ENCODE measurements at places on chromosomes 13 and 19. TPM values are rescaled to one million over a fixed set of nuclear protein-coding genes. Genes with fewer than 3 reads are reported as not detected.

The WASF3 gene
- 54.2 TPM for polyA plus RNA-seq

The SUCLA2 gene
- polyA plus RNA-seq = 88.5 TPM

The COL4A1 gene
- 569 TPM for polyA plus RNA-seq

The RGL3 gene
- polyA plus RNA-seq = 67.6 TPM

The APOE gene
- polyA plus RNA-seq = 397 TPM

The ERICH6B gene
- 3.0 TPM for polyA plus RNA-seq

The URI1 gene
- polyA plus RNA-seq = 104 TPM

The URAD gene
- not detected for polyA plus RNA-seq

The NLRP13 gene
- not detected for polyA plus RNA-seq

GRCh38 chr13:84865783-84866221 is 933.4 kb downstream of the SLITRK6 start:
- DNase-seq = peak; percentile 26

- no peak for DNase-seq
These were observed 14.6 kb upstream of the IPO5 start for GRCh38 chr13:97938706-97939475.

- DNase-seq = no peak
These were observed 419.9 kb downstream of the IRS2 start for GRCh38 chr13:109366525-109366924.

DNA sequence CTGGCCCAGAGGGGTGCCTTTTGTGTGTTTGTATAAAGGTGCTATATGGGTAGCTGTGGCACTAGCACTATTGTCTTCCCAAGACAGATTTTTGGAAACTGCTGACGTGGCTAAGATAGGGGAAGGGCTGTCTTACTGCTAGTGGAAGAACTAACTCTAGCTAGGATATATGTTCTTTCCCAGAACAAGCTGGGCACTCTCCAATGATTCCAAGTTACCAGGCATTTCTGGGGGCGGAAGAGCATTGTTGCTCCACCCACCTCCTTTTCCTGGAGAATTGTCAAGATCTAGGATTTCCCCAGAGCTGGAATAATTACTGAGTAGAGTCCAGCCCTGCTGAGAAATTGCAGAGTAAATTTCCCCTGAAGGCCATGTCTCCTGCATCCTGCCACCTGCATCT is 408.3 kb downstream of the KLF5 start:
- DNase-seq = no peak

DNA sequence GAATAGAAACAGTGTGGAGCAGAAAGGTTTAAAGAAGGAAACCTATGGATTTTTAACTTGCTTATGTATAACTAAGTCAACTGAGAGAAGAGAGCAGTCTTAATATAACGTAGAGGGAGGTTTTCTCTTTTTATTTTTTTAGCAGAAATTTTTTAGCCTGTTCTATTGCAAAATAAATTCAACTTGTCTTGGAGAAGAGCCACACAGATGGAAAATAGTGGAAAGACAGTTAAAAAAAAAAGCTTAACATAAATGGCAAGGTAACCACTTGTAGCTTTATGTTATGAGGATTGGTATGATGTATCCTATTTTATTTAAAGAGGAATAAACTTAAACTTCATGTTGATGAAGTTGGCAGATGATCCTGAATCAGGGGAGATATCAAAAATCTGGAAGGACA is 312.4 kb downstream of the SHISA2 start:
- no peak for DNase-seq

GRCh38 chr13:51331354-51331861 is 8.1 kb upstream of the SERPINE3 start:
- no peak for DNase-seq

DNA sequence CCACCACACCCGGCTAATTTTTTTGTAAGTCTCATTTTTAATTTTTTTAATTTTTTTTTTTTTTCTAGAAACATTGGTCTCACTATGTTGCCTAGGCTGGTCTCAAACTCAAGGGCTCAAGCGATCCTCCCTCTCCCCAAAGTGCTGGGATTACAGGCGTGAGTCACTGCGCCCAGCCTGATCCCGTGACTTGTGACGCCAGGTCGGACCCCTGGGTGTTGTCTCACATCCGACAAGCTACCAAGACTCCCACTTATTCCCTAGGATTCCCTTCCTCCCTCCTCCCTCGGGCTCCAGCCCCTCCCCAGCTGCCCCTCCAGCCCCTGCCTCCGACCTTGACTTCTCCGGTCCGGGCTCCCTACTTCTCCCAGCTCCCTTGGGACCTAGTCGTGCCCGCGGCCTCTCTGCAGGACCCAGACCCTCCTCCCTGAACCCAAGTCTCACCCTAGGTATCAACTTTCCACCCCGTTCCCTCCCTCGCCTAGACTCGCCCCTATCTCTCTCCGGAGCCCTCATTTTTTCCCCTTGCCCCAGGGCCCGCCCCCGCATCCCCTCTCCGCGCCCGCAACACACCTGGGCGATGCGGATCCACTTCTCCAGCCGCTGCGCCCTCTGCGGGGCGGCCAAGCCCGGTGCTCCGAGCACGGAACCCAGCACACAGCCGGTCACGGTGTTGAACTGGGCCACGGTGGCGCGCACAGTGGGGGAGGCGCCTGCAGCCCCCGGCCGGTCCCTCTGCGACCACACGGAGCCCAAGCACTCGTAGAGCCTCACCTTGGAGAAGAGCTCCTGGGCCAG is 13.1 kb downstream of the RGL3 start:
- DNase-seq = no peak

- no peak for DNase-seq
These were observed 882.6 kb upstream of the SLITRK5 start for GRCh38 chr13:86788616-86789015.

GRCh38 chr19:15432018-15432494 is 13.3 kb upstream of the AKAP8L start:
- DNase-seq = no peak

GRCh38 chr19:13537454-13537853 is 31.2 kb upstream of the CACNA1A start:
- no peak for DNase-seq

GRCh38 chr13:82947191-82947621 is 935.1 kb downstream of the SLITRK1 start:
- peak; percentile 16 for DNase-seq

DNA sequence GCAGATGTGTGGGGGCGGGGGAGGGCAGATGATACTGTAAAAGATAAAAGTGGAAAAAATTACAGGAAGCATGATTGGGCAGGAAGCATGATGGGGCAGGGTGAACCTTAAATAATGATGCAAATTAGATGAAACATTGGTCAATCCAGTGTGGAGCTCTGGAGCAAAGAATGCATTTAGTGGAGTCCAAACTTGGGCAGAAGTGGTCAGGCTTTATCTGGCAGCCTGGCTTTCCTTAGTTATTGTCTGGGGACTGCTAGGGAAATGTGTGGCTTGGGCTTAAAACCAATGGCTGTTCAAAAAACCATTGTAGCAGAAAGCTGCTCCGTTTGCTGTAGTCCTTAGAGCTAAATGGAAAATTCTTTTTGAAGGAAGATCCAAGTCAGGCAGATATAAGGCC is 1077.3 kb upstream of the MIR17HG start:
- DNase-seq = no peak

DNA sequence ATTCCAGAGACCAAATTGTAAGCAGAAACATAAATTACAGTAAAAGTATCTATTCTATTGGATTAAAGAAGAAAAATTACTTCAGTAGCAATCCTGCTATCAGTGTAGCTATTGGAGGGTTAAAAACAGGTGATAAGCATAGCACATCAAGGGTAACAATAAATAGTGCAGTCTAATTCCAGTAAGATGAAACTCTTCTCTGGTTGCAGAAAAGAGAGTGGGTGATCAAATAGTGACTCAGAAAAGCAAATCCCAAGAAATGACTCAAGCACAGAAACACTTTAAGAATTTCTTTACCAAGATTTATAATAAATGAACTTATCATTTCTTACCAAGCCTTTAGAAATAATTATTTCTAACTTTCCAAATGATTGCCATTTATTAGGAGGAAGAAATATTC is 135.7 kb downstream of the LMO7 start:
- no peak for DNase-seq

DNA sequence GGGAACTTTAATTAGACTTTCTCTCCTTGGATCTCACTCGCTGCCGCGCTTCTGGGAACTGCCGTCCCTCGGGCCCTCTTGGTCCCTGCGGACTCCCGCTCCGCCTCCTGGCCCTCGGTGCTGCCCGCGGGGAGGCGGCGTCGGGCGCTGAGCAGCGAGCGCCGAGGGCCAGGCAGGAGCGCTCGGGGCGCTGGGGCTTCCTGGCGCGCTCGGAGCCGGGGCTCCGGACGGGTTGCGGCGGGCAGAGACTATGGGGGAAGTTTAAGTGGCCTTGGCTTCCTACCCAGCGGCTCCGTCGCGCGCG is 704 bp downstream of the CHST8 start:
- DNase-seq = no peak

DNA sequence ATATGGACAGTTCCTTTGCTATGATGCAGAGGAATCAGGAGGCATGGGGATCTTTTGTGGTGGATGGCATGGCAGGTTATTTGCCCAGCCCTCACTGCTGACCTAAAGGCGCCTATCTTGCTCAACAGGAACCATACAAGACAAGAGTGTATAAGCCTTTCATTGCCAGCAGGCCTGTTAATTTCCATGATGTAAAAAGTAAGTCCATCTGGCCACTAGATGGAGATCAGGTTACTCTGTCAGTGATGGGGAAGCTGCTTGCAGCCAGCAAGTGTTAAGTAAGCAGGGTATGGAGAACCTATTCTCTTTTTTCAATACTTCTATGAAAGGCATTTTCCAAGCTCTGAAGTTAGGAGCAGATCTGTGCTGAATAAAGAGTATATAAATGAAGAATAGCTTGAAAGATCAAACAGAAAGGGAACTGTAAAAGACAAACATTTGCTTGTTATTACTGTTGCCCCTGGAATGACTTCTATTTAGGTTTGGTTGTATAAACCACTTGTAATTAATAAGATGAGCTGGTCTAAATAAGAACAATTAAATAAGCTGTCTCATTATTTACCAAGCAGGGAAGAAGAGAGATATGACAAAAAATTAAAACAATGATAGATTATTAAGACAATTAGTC is 210.9 kb downstream of the RGCC start:
- peak; percentile 85 for DNase-seq

All from renal pelvis (tissue), 12 donors.